ENCODE measurements at places on chromosomes 16 and 17. TPM values are rescaled to one million over a fixed set of nuclear protein-coding genes. Genes with fewer than 3 reads are reported as not detected.

DNA sequence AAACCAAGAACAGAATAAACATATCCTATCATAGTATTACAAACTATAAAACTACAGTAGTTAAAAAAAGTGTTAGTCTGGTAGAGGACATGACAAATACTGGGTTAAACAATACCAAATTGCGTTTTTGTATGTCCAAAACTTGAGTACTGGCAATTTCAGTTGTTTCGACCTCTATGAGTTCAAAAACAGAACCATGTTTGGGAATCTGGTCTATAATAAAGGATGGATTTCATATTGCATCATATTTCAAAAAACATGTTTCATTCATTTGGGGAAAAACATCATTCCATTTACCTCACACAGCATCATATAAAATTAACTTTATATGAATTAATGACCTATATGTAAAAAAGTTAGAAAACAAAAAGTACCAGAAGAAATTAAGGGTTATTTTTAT is 81.8 kb downstream of the TRIM37 start:
- H3K27me3 ChIP-seq, result no peaks in the 10 kb centered on the region
- H3K4me3 ChIP-seq, result no peak overlapping the region
- DNase-seq, result no peak
- H3K27ac ChIP-seq, result no peak overlapping the region
- H3K36me3 ChIP-seq, result peaks cover 34% of the 10 kb centered on the region

KIFC3 gene
- polyA plus RNA-seq, result not detected

DNA sequence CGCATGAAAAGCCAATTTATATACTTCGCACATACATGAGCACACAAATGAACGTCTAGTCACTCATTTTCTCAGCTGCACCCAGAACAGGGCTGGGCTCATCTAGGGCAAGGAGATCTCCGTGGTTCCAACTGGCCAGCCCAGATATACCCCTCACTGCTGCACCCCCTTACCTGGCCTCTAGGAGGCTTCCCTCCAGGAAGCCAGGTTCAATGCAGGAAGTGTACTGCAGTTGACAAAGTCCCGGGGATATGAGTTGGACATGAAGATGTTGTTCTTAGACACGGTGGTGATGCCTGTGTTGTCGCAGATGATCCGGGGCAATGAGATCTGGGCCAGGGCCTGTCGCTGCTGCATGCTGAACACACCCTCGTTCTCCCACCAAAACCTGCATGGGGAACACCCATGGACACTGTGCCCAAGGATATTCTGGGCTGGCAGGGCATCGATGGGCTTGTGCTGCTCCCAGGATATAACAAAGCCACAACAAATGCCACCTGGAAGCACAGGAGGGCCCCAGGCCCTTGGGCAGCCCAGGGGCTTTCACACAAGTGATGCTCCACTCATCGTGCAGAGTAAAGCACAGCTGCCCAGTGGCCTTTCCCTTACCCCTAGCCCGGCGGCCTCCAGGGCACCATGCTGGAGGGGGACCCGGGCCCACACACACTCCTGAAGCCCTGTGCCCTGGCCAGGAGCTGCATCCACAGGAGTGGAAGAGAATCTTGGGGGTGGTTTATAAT is 10.1 kb downstream of the MPO start:
- no peak overlapping the region for H3K4me3 ChIP-seq
- peak; percentile 15 for DNase-seq
- H3K36me3 ChIP-seq, result no peaks in the 10 kb centered on the region
- H3K4me1 ChIP-seq, result peaks cover 4% of the 10 kb centered on the region
- peaks cover 2% of the 10 kb centered on the region for H3K27me3 ChIP-seq

ZSCAN10 gene
- polyA plus RNA-seq, result not detected

SLC47A2 gene
- not detected for polyA plus RNA-seq

UNC45B gene
- 0.29 TPM for polyA plus RNA-seq

DNA sequence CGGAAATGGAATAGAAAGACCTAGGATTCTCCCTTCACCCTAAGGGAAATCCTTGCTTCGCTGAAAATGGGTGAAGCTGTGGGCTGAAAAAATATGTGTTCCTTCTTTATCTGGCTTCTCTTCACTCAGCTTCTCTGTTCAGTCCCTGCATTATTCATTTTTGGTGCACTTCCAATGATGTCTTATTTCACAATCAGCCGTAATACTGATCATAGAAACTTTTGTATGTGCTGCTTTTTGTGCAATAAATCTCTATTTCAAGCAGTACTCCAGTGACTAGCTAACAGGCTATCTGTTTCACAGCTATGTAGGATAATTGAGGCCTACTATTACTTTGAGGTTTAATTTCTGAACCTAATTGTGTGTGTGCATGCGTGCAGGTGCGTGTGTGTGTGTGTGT is 144.6 kb downstream of the FOXL1 start:
- no peak for DNase-seq
- H3K4me1 ChIP-seq, result no peaks in the 10 kb centered on the region
- no peaks in the 10 kb centered on the region for H3K36me3 ChIP-seq
- no peaks in the 10 kb centered on the region for H3K27me3 ChIP-seq
- no peak overlapping the region for H3K4me3 ChIP-seq
- no peak overlapping the region for H3K27ac ChIP-seq

KRTAP9-8 gene
- polyA plus RNA-seq, result not detected

DNA sequence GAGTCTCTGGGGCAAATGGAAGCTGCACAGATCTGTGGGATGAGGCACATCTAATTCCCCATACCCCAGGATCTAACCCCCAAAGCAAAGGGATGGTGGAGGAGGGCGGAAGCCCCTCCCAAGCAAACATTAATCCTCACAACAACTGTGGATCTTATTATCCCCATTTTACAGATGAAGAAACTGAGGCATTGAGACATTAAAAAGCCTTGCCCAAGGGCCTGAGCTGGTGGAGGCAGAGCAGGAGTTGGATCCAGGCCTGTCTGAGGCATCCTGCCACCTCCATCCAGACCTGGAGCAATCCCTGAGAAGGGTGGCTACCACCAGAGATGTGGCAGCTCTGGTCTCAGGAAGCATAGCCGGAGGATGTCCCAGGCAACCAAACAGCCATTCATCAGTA is 17.7 kb upstream of the CBFB start:
- no peak overlapping the region for H3K4me3 ChIP-seq
- no peak overlapping the region for H3K27ac ChIP-seq
- no peaks in the 10 kb centered on the region for H3K27me3 ChIP-seq
- peaks cover 20% of the 10 kb centered on the region for H3K4me1 ChIP-seq

DNA sequence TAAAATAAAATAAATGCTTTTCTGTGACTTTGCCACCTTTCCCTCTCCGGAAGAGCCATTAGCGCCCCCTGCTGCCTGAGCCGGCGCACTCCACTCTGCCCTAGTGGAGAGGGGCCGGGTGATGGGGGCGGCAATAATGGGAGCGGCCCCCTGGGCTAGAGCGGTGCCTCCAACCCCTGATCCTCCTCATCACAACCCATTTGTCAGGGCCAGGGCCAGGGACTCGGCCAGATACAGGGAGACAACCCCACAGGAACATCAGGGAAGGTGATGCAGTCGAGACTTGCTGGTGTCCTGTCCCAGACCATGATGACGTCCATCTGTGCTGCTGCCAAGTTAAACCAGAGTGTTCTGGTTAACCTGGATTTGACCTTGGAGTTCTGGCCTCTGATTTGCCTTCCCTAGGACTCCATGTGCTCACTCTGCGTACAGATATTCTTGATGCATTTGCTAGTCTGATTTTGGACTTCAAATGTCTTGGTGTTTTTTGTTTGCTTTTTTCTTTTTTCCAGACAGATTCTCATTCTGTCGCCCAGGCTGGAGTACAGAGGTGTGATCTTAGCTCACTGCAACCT is 46.1 kb upstream of the BPTF start:
- no peaks in the 10 kb centered on the region for H3K27me3 ChIP-seq
- H3K4me3 ChIP-seq, result no peak overlapping the region
- no peak overlapping the region for H3K27ac ChIP-seq
- H3K4me1 ChIP-seq, result no peaks in the 10 kb centered on the region

GRCh38 chr17:2136241-2136640 is 81.3 kb downstream of the HIC1 start:
- no peak for DNase-seq
- no peaks in the 10 kb centered on the region for H3K27me3 ChIP-seq
- H3K36me3 ChIP-seq, result peaks cover 14% of the 10 kb centered on the region
- no peak overlapping the region for H3K27ac ChIP-seq
- no peak overlapping the region for H3K4me3 ChIP-seq

DNA sequence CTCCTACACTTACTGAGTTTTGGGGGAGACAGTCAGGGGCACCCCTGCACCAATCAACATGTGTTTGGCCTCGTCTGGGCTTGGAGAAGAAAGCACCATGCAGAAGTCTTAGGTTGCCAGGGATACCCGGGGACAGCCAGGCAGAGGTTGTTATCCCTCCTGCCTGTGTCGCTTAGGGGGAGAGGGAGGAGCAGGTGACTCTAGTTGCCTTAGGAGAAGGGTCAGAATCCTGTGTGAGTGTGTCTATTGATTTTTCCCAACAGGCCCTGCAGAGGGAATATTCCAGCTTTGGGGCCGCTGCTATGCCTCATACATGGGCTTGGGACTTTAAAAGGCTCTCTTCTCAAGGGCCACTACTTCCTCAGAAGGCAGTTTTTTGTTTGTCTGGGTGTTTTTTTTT is 89.1 kb downstream of the RGS9 start:
- no peak overlapping the region for H3K4me3 ChIP-seq
- no peaks in the 10 kb centered on the region for H3K27me3 ChIP-seq
- DNase-seq, result no peak
- H3K36me3 ChIP-seq, result no peaks in the 10 kb centered on the region

DNA sequence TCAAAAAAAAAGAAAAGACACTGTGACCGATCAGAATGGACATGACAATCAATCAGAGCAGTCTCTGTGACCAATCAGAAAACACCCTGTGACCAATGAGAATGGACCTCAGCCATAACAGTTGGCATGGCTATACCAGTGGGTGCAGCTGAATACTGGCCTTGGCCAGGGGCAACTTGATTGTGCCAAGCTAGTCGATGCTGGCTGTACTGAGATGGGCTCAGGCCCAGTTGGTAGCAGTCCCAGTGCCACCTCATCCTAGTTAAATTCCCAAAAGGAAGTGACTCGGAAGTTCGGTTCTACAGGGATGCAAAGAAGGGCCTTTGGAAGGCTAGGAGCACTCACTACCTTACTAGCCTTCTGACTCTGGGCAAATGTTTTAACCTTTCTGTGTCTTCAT is 37.2 kb upstream of the BCO1 start:
- no peaks in the 10 kb centered on the region for H3K4me1 ChIP-seq
- H3K27me3 ChIP-seq, result peaks cover 2% of the 10 kb centered on the region
- no peaks in the 10 kb centered on the region for H3K36me3 ChIP-seq
- DNase-seq, result no peak

KRTAP2-1 gene
- polyA plus RNA-seq, result not detected

GRCh38 chr17:61291451-61292285 is 108.0 kb upstream of the TBX2 start:
- DNase-seq, result no peak
- H3K4me1 ChIP-seq, result no peaks in the 10 kb centered on the region
- H3K4me3 ChIP-seq, result no peak overlapping the region
- H3K27me3 ChIP-seq, result no peaks in the 10 kb centered on the region
- H3K27ac ChIP-seq, result no peak overlapping the region
- no peaks in the 10 kb centered on the region for H3K36me3 ChIP-seq

DNA sequence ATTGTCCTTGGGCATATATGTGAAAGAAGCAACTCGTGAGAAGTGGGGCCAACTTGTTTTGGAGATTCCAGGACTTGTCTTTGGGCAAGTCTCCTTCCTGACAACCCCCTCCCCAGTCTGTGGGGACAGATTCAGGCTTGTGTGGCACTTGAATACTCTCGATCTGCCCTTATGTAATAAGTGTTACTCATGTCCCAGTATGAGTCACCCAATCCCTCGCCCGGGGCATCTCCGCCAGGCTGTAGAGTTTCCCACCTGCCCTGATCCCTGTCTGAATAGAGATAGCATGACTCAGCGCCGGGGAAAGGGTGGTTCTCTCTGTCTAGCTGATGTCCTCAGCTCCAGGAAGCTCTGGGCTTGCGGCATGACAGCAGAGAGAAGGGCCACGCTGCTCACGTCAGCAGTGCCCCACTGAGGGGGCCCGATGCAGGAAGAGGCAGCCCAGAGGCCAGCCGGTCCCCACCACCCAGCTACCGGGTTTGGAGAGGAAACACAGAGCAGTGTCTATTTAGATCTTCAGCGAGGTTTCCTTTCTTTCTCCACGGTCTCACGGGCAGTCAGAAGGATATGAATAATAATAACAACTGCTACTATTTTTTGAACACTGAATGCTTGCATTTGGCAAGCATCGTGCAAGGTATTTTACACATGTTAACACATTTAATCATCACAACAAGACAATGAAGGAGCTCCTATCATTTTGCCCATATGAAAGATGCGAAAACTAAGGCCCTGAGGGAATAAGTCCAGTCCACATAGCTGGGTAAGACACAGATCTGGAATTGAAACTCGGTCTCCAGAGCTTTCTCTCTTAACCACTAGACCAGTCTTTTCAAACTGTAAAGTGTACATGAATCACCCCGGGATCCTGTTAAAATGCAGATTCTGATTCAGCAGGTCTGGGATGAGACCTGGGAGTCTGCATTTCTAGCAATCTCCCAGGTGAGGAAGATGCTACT is 426.7 kb upstream of the MAF start:
- peaks cover 5% of the 10 kb centered on the region for H3K4me1 ChIP-seq
- H3K27me3 ChIP-seq, result no peaks in the 10 kb centered on the region
- peak; percentile 54 for DNase-seq
- peak overlapping the region; percentile 19 for H3K4me3 ChIP-seq

ANKRD40CL gene
- not detected for polyA plus RNA-seq

GRCh38 chr16:67703626-67704025 is 15.5 kb downstream of the GFOD2 start:
- no peaks in the 10 kb centered on the region for H3K27me3 ChIP-seq
- no peak overlapping the region for H3K27ac ChIP-seq
- peak overlapping the region; percentile 40 for H3K4me3 ChIP-seq
- no peak for DNase-seq
- no peaks in the 10 kb centered on the region for H3K36me3 ChIP-seq
- H3K4me1 ChIP-seq, result peaks cover 10% of the 10 kb centered on the region

- no peaks in the 10 kb centered on the region for H3K27me3 ChIP-seq
- no peak for DNase-seq
- no peak overlapping the region for H3K4me3 ChIP-seq
- H3K36me3 ChIP-seq, result peaks cover 51% of the 10 kb centered on the region
These were observed 2.0 kb downstream of the SRCAP start for GRCh38 chr16:30700971-30701370.

SLC16A11 gene
- polyA plus RNA-seq, result 0.30 TPM
